ENCODE measurements at places on chromosomes 5 and 9. TPM values are rescaled to one million over a fixed set of nuclear protein-coding genes. Genes with fewer than 3 reads are reported as not detected.

- no peak for DNase-seq
Measured at GRCh38 chr5:60505373-60506171, 194.4 kb downstream of the DEPDC1B start.

DNA sequence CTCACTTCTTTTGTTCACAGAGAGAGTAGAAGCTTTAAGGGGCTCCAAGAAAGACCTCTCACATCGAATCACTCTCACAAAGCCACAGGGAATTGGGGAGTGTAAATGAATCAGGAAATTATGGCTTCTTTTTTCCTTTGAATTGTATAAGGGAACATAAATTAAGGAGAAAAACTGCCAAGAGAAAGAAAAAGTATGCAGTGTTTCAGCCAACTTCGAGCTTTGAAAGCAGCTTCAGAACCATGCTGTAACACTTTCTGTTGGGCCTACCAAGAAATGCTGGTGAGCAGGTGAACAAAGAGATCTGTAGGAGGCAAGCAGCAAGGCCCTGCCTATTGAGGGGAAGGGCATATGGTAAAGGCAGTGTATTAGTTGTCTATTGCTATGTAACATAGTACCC is 33.4 kb upstream of the CTNNA1 start:
- DNase-seq: no peak

DNA sequence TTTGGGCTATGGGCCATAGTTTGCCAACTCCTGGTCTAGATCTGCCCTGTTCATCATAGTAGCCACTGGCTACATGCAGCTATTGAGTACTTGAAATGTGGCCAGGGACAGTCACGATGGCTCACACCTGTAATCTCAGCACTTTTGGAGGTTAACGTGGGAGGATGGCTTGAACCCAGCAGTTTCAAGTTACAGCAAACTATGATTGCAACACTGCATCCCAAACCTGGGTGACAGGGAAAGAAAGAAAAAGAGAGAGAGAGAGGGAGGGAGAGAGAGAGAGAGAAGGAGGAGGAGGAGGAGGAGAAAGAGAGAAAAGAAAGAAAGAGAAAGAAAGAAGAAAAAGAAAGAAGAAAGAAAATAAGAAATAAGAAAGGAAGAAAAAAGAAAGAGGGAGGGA is 5.1 kb upstream of the GMCL2 start:
- no peak for DNase-seq

DNA sequence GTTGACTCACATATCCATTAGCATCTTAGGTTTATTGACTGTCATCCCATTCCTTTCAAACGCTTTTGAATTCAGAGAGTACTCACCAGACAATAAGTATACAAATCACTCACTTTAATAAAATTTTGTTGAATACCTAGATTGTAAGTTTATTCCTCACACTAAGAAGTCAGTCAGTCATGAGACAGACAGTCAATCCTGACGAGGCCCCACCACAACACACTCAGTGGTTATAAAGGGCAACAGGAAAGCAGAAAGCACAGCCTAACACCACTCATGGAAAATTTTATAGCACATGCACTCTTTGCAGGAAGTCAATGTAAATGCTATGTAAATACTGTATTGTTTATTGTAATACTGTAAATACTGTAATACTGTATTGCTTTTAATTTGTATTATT is 176.3 kb upstream of the PTGER4 start:
- DNase-seq: no peak

DNA sequence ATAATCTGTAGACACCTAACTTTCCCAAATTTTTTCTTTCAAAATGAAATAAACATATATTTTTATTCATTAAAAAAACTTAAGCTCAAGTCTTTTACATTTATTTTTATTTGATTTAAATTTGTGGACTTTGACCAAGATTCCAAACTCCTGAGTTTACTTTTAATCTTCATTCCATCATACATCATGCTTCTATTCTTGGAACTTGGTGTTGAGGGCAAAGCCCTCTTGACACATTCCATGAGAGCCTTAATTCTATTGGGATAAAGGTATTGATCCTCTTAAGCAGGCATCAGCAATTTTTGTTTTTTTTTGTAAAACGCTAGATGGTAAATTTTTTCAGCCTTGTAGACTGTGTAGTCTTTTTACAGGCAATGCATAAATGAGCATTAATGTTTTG is 53.6 kb downstream of the FBXO4 start:
- peak; percentile 8 for DNase-seq

GRCh38 chr9:75958226-75958625 is 67.8 kb downstream of the PCSK5 start:
- no peak for DNase-seq

DNA sequence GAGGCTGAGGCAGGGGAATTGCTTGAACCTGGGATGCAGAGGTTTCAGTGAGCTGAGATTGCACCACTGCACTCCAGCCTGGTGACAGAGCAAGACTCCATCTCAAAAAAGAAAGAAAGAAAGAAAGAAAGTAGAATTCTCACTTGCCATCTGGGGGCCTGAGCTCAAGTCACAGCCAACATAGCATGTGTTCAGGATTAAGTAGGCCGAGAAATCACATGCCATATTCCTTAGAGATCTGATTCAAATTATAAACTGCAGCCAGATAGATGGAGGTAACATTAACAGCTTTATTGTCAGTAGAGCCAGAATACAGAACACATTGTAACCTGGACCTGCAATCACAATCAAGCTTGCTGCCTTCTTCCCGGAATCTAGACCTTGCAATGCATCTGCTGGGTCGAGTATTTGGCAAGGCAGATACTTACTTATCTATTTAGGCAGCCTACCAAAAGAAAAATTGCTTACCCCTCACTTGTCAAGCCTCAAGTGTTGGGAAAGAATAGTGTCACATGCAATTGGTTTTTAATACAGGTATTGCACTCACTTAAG is 173.7 kb downstream of the CPLANE1 start:
- no peak for DNase-seq

DNA sequence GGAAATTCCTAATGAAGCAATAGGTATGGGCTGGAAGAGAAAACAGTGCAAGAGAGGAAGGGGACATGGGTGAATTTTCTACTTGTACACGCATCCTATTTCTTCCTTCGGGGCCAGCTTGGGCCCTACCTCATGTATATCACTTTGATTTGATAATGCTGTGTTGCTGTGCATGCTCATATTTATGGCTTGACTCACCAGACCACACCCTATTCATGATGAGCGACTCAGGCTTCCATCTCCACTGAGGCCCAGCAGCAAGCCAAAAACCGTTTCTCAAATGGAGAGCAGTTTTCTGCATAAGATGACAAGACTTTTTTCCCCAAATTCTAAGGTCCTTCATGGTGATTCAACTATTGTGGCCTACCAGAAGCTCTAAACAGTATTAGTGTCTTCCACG is 2039.1 kb upstream of the CDH9 start:
- no peak for DNase-seq

GRCh38 chr5:16679863-16680262 is 63.1 kb upstream of the RETREG1 start:
- DNase-seq: no peak

DNA sequence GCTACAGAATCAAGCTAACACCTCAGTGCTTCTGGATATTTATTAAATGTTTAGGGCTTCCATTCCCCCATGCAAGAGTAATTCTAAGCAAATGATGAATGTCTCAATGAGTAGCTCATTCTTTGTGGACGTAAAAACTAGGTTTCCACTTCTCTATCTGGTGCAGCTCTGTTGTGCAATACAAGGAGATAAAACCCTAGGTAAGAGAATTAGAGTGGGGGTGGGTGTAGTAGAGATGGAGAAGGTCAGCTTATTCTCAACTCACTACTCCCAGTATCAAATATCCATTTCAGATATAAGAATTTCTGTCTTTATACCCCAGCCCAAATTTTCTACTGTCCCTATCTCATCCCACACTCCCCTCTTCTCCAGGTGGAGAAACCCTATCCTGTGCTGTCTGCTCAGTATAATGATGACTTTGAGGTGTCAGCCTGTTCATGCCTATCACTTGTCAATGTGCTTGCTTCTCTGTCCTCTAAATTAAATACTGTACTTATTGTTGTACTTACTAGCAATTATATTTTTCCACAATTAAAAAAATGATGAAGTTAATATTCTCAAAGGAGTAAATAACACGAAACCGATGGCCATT is 4.3 kb upstream of the FYB1 start:
- DNase-seq: no peak

DNA sequence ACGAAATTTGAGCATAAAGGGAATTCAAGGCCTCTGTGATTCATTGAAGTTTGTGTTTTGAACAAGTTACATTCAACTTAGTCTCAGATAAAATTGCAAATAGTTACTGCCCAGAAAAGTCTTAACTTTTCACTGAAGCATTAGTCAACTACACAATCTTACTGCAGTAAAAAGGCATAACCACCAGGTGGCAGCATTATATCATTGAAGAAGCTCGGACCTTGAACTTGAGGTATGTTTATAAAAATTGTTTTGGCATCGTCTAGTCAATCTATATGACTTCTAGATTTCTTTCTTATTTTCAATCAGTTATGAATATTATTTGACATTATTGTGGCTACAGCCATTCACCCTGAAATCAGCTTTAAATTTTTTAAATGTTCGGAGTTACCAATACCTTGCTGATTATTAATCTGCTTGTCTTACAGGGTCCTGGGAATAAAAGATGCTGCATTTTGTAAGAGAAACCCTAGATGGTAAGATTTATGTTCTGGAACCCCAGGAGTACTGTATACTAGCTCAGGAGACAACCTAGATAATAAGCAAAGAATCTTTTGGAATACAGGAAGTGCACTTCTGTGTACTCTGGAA is 83.9 kb upstream of the GRAMD2B start:
- peak; percentile 80 for DNase-seq

DNA sequence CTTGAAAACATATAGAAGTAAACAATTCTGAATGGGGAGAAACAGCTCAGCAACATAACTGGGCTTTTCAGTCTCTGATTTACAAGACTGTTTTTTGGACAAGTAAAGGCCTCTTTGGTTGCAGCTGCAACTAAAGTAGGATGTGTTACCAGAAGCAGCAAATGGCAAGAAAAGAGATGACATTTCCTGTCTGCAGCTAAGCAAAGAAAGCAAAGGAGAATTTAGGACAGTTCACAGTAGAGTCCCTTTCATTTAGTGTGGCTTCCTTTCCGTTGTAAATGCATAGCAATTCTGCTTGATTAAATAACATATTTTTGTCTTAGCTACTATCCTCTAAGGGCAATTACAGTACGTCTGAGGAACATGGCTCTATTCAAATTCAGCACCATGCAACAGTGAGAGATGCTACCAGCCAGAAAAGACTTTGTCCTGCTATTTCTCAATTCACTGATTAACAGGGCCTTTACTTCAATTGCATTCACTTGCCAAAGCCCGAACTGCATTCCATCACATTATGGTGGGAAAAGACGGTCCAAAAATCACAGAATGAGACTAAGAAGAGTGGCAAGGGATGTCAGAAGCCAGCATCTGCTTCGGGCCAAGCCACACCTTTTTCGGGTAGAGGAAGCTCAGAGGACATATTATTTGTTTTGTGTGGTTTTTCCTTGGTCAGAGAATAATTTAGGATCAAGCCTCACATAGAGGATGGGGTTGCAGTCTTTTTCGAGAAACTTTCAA is 107.7 kb downstream of the SEMA6A start:
- DNase-seq: no peak

DNA sequence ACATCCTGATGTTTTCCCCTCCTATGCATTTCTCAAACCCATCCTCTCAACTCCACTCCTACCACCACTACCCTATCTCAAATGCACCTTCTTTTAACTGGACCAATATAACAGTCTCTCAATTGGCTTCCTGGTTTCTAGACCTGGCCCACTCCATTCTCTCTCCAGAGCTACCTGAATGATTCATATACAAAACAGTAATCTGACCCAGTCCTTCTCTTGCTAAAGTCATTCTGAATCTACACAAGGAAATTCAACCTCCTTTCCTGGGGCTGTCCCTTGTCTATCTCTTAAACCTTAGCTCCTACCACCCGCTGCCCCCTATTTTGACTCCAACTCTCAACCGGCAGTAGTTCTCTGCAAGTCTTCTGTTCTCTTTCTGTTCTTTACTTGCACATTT is 97.2 kb downstream of the PCSK1 start:
- no peak for DNase-seq

- DNase-seq: no peak
Measured at GRCh38 chr5:170327168-170327567, 29.6 kb upstream of the LCP2 start.

DNA sequence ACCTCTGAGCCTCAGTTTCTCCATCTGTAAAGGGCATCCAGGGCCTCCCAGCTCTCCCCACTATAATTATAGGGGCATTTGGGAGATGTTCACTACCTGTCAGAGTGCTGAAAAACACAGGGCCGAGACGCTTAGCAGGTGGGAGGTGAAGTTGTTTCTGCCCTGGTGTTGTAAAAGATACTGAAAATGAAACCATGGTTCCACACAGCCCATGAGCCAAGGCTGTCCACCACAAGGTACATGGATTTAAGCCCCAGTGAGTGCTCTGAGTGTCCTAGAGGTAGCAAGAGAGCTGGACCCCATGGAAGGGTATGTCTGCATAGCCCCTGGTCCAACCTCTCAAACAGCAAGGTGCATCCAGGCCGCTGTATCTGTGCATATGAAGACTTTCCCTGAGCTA is 137.5 kb downstream of the C5orf15 start:
- no peak for DNase-seq

DNA sequence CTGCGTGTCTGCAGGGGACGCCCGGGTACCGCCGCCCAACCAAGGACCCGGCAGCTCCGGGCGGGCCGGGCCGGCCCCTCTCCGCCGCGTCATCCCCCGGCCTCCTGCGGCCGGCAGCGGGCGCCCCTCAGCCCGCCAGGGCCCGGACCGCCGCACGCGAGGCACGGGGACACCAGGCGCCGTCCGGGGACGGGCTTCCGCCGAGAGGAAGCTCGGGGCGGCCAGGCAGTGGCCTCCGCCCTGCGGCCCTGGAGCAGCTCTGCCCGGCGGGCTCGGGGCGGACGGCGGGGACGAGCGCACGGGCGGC is 373 bp downstream of the FBXW5 start:
- peak; percentile 70 for DNase-seq

DNA sequence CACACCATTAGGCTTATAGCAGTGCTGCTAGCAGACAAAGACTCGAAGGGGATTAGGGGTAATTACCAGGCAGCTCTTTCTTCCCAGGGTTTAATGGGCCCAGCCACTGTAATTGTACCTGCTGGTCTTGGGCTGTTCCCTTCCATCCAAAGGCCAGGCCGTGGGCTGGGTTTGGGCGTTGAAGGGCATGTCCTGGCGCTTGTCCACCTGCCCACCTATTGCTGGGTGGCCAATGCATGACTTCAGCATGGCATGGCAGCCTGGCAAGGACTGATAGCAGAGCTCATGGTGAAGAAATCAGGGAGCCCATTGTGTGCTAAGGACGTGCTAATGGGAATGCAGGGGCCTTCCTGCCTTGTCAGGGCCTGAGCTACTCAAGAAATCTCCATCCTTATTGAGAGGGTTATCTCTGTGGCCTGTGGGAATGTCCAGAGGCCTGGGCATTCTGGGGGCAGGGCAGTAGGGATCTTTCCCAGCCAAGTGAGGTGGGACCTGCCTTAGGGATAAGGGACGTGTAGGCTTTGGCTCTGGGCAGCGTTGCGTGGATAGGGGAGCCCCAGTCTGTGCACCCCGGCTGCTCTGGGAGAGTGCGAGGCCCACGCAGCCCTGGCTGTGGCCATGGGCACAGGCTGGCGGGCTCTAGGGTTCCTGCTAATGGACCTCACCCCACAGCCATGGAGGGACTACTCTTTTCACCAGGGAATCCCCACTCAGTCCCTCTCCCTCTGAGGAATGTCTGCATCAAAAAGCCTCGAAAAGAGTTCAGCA is 116.1 kb upstream of the PITX1 start:
- no peak for DNase-seq

Gene SLC26A2
- 14.2 TPM for total RNA-seq

Gene LARP1
- 85.2 TPM for total RNA-seq

Gene IL3
- total RNA-seq: not detected

Gene PDGFRB
- 26.1 TPM for total RNA-seq

Gene GPR150
- total RNA-seq: 0.31 TPM

Gene PDE6A
- 0.47 TPM for total RNA-seq

Gene GCNT4
- total RNA-seq: 0.35 TPM

Gene FOXE1
- not detected for total RNA-seq

Gene IFNE
- total RNA-seq: not detected

Gene HAVCR2
- 0.37 TPM for total RNA-seq
